Tibial nerve (tissue), 4 donors: ENCODE measurements at places on chromosomes 7 and 10. TPM values are rescaled to one million over a fixed set of nuclear protein-coding genes. Genes with fewer than 3 reads are reported as not detected.

The OR2A25 gene
- total RNA-seq, result not detected

- no peak for DNase-seq
Observed at GRCh38 chr10:96896884-96897589, 64.9 kb downstream of the LCOR start.

The SPDYE11 gene
- not detected for total RNA-seq

The VENTX gene
- total RNA-seq, result 7.0 TPM

DNA sequence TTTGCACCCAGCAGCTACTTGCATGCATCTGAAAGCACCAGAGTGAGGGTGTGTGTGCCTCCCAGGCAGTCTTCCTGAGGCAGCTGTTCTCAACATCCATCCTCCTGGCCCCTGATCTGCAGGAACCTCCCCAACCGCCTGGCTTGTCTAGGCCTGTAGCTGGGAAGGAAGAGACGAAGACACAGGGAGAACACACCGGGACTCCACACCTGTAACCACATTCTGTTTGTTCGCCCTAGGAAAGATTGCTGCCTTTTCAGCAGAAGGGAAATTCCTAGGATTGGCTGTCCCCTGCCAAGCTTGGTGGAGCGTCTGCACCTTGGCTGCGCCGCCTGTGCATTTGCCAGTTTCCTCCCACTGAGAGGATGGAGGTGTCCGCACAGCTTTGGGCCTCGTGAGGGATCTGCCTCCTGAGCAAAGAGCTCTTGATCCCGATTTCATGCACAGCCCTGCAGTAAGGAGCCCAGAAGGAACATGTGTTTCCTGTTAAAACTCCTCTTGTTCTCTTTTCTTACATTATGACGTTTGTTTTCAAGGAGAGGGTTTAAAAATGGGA, 154.6 kb downstream of the TPST1 start:
- no peak for DNase-seq

- no peak for DNase-seq
Observed at GRCh38 chr7:36597090-36597773, 127.1 kb downstream of the AOAH start.

GRCh38 chr10:108771106-108771505, 1152.2 kb downstream of the XPNPEP1 start:
- no peak for DNase-seq

GRCh38 chr10:77715088-77715487, 77.5 kb upstream of the KCNMA1 start:
- no peak for DNase-seq

DNA sequence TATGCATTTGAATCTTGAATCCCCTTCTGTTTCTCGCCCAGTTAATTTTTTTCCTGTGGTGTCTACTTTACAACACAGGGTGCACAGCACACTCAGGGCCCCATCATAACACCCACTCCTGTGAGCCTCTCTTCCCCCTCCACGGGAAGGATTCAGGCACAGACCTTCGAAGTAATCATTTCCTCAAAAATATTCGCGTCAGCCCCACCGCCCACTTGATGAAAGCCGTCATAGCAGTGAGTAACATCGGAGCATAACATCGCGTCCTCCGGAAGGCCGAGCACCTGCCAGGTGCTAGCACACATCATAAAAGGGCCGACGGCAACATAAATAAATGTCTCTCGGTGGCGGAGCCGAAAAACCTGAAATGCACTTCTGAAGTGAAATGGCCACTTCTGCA, 201.7 kb upstream of the ADARB2 start:
- no peak for DNase-seq

DNA sequence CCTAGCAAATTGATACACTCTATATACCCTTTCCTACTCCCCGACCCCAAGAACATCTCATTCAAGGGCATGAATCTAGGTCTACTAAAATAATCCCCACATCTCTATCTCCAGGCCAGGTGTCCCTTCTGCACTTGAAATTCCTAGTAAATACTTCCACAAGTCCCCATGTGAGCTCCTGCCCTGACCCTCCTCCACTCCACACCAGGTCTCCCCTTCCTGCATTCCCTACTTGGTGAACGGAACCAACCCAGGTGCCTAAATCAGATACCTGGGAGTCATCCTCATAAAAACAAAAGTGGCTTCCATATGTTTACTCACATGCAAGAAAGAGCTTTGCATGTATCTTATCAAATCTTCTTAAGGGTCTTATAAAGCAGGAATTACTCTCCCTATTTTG, 69.2 kb downstream of the COA1 start:
- no peak for DNase-seq

DNA sequence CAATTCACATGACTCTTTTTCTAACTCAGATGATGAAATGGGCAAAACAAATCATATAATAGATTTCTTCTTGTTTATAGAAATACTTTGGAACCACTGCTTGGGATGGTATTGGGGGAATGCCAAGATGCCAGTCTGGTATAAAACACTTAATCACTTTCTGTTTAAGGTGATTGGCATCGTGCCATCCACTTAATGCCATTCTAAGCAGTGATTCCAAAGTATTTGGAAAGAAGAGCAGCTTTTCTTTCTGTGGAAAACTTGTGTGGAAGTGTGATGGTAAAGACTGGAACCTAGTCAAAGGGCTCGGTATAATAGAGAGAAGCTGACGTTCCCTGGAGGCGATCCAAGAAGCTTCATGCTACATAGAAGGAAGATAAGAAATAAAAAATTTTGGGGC, 120.6 kb downstream of the TMEM26 start:
- DNase-seq, result no peak

DNA sequence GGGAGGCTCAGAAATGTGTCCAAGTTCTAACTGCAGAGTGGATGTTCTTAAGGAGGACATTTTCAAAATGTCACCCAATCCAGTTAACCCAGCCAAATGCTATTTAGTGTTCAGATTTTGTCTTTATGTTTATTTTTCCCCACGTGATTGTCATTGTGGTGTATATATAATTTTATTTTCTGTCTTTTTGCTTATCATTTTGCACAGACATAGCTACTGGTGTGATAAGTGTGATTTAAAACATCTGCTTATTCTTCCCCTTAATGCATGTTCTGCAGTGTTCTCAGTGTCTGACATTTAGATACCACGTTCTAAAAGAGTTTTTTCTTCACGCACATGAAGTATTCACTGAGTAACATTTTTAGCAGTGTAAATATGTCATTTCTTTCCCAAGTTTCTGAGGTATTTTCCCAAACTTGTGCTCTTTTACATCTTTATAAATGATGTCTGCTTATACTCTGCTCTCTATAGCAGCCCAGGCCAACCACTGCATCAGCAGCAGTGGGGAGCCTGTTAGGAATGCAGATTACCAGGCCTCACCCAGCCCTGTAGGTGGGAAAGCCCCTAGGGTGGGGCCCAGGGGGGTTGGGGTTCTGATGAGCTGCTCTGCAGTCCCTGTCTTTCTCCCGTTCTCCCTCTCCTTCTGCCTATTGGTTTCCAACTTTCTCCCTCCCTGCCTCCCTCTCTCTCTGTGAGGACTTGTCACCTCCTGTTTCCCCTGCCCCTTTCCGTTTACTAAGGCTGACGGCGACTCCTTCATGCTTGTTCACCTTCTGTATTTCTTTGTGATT, 20.8 kb downstream of the ADCY1 start:
- DNase-seq, result no peak

DNA sequence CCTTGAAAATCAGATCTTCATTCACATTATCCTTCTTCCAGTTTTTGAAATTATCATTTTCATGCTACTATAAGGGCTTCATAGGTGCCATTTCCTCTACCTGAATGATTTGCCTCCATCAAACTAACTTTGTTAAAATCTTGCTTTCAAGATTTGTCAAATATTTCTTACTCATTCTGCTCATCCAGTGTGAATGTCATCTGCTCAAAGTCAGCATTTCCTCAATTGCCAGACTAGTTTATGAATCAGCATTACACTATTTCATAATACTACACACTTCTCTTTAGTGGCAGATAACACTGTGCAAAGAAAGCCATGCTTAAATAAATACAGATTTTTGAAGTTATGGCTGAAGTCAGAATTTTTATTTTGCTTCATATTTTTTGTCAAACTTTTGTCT, 21.3 kb upstream of the LIPF start:
- no peak for DNase-seq

DNA sequence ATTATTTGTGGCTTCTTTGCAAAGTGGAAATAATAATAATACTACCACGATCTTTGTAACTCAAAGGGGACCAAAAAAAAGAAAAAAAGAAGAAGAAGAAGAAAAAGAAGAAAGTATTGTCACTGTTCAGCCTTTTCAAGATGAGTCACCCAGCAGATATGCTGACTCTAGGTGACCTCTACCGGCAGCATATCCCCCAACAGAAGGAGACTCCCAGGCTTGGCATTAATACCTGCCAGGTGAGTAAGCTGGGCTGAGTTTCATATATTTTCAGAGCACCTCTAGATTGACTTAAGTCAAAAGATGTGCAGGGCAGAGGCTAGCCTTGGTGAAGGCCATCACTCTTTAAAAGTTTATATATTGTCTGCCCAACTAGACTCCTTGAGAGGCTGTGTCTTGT, 30.4 kb upstream of the GPR26 start:
- DNase-seq, result no peak

The COL26A1 gene
- total RNA-seq, result 0.20 TPM

DNA sequence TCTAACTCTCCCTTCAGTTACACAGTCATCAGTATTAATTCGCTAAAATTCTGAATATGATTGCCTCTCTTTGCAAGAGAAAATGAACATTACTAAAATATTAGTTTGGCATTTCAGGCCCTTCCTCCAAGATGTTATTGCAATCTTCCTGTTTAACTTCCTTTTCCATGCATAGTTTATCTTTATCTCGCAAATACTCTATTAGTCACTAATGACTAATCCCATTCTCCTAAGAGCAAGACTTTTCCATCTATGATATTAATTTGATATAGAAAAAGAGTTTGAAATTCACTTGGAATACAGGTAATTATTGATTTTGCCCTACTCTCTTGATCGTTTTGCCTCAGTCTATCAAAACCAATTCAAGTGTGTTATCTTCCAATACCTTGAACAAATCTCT, 41.8 kb upstream of the SEMA3A start:
- no peak for DNase-seq

DNA sequence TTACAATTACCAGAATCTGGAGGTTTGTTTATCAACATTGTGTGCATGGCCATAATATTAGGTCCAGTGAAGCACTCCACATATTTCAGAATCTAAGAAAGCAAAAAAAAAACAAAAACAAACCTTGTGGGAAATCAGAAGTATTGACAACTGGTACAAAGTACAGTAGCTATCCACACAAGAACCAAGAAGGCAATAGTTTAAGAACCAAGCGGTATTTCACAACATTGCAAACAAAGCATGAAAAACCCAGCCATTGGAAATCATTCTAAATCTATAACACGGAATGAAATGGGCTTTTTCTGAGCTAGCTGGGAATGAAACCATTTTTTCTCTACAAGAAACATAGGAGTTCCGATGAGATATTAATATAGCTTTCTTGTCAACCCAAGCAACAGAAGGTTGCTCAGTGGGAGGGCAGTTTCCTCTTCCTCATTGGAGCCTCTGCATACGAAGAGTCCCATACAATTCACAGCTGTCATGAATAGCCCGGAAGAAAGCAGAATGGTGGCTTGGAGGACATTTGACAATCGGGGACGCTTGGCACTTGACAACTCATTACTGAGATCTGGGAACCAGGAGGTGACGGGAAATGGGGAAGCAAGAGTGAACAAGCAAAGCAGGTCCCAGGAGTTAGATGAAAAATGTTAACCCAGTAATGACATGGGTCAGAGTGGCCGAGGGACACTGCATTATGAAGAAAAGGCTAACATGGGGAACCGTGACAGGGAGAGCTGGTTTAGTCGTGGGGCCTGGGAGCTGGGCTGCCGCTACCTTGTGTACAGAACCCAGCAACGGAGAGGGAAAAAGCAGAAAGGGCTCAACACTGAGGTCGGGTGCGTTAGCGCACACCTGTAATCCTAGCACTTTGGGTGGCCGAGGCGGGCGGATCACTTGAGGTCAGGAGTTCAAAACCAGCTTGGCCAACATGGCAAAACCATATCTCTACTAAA, 7.8 kb downstream of the PHYH start:
- no peak for DNase-seq

GRCh38 chr10:14454629-14455028, 123.9 kb upstream of the FRMD4A start:
- no peak for DNase-seq

GRCh38 chr10:3455385-3456334, 283.1 kb upstream of the PITRM1 start:
- DNase-seq, result no peak

DNA sequence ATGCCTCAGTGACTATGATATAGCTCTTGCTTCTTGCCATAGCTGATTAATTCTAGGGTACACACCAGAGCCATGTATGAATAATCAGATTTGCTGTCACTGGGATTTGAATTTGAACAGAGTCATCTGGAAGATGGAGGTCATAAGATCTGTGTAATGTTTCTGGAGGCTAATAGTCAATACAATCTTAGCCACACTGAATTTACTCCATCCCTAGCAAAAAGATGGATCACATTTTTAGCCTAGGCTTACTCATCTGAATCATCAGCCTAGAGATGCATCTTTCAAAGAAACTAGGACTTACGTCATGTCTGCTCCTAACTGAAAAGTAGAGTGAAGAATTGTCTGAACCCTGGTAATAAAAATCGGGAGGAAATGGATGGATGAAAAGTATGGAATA, 142.3 kb upstream of the ZNF804B start:
- no peak for DNase-seq

The TBC1D12 gene
- 36.0 TPM for total RNA-seq

The EPDR1 gene
- total RNA-seq, result 45.7 TPM

The RBM33 gene
- total RNA-seq, result 85.0 TPM

DNA sequence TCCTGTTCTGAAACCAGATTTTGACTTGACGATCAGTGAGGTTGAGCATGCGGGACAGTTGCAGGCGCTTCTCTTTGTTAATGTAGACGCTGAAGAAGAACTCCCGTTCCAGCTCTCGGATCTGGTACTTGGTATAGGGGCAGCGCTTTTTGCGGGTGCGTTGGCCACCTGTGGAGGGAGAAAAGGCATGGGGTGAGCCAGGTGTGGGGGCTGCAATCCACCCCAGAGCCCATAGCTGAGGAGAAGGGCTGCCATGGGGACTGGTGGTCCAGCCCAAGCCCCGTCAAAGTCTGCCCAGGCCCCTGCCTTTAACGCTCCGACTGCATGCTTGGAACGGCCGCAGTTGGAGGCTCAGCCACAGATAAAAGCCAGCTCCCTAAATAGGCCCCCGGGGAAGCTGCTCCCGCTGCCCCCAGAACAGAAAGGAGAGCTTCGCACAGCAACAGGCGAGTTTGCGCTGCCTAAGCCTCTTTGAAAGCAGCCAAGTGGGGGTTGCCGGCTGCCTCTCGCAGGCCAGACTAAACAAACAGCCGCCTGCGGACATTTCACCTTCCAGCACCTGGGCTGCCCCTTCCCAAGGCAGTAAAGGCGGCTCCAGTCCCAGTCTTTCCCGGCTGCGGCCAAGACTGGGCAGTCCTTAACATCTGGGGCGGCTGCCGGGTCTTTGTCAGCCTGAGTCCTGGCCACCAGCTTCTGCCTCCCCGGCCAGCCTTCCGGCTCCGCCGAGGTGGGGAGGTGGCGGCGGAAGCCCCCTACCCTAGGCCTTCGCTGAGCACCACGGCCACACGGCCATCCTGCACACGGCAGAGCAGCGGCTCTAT, 2.0 kb downstream of the HOXA11 start:
- peak; percentile 13 for DNase-seq

- no peak for DNase-seq
Observed at GRCh38 chr10:76665029-76665428, 972.6 kb downstream of the KCNMA1 start.

The TAC1 gene
- 23.6 TPM for total RNA-seq

- no peak for DNase-seq
Observed at GRCh38 chr10:28281726-28282315, 21.0 kb downstream of the MPP7 start.

The PTPRN2 gene
- 8.8 TPM for total RNA-seq

GRCh38 chr10:32189400-32190084, 133.3 kb upstream of the KIF5B start:
- DNase-seq, result no peak
